Erythroblast (primary cell): ENCODE measurements at places on chromosomes 7 and 10.

DNA sequence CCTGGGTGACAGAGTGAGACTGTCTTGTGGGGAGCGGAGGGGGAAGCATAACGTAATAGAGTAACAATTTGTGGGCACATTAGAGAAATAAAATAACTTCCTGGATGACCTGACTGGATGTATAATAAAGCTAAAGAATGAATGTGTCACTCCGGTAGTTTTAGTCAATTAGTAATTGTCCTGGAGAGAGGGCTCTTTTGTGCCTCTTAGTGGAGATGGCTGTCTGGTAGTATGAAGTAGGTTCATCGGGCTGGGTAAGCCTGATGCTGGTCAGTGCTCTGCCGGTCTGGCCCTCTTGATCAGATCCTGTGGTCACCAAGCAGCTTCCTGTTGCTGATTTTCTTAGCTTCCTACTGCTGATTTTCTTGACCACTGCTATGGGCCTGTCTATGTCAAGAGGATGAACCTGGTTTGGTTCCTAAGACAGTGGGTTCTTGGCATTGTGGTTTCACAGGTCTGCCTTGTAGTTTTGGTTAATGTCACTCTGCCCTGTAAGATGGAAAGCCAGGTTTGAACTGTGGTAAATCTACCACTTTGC is 34.1 kb downstream of the ZRANB1 start:
- DNase-seq = no peak

DNA sequence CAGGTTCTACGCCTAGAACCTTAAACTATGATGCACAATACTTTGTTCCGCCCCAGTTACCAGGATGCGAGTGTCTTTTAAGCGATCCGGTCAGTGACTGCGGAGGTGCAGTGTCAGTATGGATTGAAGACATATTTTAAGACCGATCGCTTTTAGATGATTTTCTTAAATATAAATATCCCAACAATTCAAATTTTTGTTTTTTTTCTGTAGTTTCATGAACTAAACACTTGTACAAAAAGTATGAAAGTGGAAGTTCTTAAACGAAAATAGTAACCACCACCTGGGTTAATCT is 835 bp downstream of the COMMD3 start:
- DNase-seq = no peak

GRCh38 chr7:150784120-150784736 is 15.9 kb downstream of the TMEM176B start:
- no peak for DNase-seq

- DNase-seq = no peak
Observed at GRCh38 chr10:103703941-103704919, 151.1 kb downstream of the SH3PXD2A start.

- no peak for DNase-seq
Observed at GRCh38 chr7:114941692-114942091, 19.8 kb downstream of the MDFIC start.
